ENCODE measurements at places on chromosomes 1 and 21.

GRCh38 chr1:40849801-40850592 lies 12.2 kb downstream of the CITED4 start:
- DNase-seq = peak; percentile 80

GRCh38 chr1:24699628-24700027 lies 45.6 kb upstream of the CLIC4 start:
- no peak for DNase-seq

GRCh38 chr1:89763649-89763986 lies 57.2 kb upstream of the LRRC8D start:
- no peak for DNase-seq

GRCh38 chr1:2471587-2472001 lies 4.5 kb upstream of the PLCH2 start:
- no peak for DNase-seq

- DNase-seq = no peak
These were observed 2.5 kb downstream of the WLS start for GRCh38 chr1:68229650-68230483.

DNA sequence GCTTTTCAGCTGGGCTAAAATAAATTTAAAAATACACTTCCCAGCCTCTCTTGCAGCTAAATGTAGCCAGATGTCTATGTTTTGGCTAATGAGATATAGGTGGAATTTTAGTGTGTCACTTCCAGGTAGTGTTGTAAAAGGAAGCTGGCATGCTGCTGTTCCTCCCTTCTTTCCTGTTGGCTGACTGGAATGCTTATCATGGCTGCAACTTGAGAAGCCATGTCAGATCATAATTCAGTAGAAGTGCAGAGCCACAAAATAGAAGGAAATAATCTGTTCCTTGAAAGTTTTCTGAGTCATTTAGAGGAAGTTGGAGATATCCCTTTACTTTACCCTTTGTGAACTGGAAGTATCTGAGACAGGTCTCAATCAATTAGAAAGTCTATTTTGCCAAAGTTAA lies 10.9 kb upstream of the RBM15 start:
- DNase-seq = no peak

DNA sequence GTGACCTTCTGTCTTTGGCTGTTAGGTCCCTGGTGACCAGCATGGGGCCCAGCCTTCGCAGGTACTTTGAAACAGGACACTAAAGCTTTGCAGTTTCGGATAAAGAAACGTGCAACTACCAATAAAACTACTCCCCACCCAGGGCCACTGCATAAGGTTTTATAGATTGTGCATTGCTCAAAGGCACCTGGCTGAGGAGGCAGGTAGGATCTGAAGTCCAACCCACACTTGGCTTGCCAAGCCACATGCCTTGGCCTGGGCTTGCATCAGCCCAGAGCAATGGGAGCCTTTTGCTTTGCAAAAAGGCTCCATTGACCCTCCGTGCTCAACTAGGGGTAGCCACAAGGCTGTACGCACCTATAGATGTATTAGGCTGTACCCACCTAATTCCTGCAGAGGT lies 84.4 kb upstream of the SYT6 start:
- DNase-seq = no peak

DNA sequence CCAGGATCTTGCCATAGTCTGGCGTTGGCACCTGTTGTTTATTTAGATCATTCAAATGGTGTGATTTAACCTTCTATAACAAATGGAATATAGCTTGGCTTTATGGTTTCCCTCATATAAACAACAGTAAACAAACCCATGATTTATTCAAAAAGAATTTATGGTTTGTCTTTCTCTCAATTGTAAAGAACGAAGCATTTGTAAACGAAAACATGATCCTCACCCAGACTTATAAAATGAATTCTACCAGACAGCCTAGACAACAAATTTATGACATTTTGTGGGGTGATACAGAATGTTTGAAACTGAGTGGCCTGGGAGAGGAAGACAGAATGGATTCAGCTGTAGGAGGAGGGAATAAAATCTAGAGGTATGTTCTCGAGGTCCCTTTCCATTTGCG lies 66.1 kb upstream of the PTGFR start:
- DNase-seq = no peak
